Lung microvascular endothelial cell (primary cell): ENCODE measurements at places on chromosomes 1 and 21. TPM values are rescaled to one million over a fixed set of nuclear protein-coding genes. Genes with fewer than 3 reads are reported as not detected.

Gene IPO9
- 15.7 and 17.0 TPM in 2 replicates for total RNA-seq

Gene KCNJ6
- total RNA-seq = under 0.01 TPM in 1 of 2 replicates, not detected in the other

Gene KCNJ15
- total RNA-seq = 0.22 and 0.99 TPM in 2 replicates

Gene TMEM183A
- total RNA-seq = 62.3 and 70.0 TPM in 2 replicates

Gene LHX8
- total RNA-seq = not detected in 2 replicates

Gene TENT5C
- total RNA-seq = 0.65 and 0.79 TPM in 2 replicates

Gene SERTAD4
- under 0.01 and 0.22 TPM in 2 replicates for total RNA-seq

Gene IFI44L
- under 0.01 and 0.44 TPM in 2 replicates for total RNA-seq
